ENCODE measurements at places on chromosomes 2 and 18.

DNA sequence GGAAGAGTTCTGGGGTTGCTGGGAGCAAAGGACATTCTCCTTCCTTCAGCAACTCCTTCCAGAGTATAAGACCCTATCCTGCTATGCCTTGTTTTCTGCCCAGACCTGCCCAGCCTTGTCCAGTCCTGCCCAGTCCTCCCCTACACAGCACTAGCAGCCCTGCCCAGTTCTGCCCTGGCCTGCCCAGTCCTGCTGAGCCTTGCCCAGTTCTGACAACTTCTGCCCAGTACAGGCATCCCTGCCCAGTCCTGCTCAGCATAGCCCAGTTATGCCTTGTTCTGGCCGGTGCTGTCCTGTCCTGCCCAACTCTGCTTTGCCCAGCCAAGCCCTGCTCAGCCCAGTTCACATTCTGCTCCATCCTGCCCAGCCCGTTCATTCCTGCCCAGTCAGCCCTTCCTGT lies 44.9 kb upstream of the ALK start:
- DNase-seq: no peak

- no peak for DNase-seq
Observed at GRCh38 chr2:236743039-236743920, 173.7 kb downstream of the ACKR3 start.

DNA sequence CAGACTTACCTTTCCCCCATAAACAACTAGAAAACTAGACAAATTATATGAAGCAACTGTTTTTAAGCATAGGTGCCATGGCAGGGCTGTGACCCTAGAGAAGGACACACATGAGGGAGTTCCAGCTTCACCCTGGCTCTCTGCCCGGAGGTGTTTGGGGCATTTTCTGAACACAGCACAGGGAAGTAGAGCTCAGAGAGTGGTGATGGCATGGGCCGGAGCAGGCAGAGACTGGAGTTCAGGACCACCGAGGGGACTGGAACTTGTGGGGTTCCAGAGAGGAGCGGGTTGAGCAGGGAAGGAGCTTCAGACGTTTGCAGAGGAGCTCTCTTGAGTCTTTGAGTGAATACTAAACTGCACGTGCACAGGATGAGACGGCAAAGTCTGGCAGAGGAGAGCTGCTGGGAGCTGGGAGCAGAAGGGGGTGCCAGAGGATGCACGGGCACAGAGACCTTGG lies 26.5 kb upstream of the KLF11 start:
- no peak for DNase-seq

GRCh38 chr2:211157211-211157610 lies 600.8 kb downstream of the CPS1 start:
- DNase-seq: no peak

DNA sequence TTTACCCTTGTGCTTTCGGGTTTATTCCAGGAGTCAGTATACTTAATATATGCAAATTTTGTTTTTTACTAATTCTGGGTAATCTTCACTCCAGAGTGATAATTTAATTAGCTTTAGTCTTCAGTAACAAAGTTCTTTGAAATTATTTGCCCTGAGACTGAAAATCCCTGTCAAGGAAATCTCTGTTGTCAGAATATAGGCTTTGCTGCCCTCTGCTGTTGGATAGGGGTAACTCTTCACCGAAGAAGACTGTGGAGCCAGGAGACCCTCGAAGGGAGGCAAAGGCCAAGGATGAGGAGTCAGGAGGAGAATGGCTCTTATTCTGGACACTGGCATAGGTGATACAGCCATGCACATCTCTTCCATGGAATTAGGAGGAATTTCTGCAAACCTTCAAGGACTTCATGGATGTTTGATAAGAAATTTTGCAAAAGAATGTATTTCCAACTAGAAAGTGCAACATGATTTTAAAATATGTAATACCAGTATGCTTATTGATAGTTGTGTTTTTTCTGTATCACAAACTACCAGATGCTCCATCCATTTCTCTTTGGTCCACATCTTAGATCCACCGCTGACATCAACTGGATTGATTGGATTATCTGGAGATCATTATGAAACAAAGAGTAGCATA lies 182.3 kb downstream of the RDH14 start:
- no peak for DNase-seq

GRCh38 chr18:45702708-45703265 lies 21.2 kb upstream of the SLC14A1 start:
- DNase-seq: no peak

DNA sequence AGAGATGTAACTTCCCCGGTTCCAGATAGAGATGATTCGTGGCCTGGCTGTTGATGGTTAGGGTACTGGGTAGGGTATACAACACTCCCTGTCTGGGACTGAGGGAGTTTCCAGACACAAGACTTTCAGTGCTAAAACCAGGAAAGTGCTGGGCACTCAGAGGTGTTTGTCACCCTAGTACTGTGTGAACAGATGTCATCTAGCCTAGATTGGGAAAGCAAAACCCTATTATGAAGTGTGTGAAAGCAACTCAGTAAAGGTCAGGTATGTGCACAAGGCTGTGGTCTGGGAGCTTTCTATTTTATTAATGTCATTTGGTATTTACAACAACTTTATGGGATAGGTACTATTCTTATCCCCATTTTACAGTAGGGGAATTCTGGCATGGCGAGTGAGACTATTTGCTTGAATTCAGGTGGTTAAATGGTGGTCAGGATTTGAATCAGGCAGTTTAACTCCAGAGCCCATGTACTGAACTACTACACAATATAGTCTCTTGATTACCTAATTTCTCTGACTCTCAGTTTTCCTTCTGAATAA lies 2.6 kb downstream of the BZW1 start:
- no peak for DNase-seq

DNA sequence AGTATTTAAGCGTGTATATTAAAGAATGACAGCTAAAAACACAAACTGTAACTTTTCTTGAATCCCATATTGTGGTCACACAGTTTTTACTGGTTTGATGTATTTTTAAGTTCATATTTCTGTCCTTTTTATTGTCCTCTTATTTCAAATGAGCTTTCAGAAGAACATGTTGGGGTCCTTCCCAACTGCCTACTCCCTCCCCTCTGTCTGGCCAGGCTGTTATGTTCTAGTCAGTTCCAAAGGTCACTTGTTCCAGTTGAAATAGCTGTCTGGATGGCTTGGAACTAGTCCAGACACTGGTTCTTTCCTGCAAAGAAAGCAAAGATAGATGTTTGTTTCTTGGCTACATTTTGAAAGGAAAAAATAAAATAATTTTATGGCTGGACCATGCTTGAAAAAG lies 306.9 kb downstream of the GULP1 start:
- DNase-seq: no peak

- DNase-seq: no peak
Observed at GRCh38 chr2:235468978-235469655, 24.7 kb upstream of the AGAP1 start.

- DNase-seq: no peak
Observed at GRCh38 chr2:88540346-88540745, 86.9 kb downstream of the EIF2AK3 start.

- no peak for DNase-seq
Observed at GRCh38 chr2:105959357-105959756, 214.6 kb downstream of the NCK2 start.

DNA sequence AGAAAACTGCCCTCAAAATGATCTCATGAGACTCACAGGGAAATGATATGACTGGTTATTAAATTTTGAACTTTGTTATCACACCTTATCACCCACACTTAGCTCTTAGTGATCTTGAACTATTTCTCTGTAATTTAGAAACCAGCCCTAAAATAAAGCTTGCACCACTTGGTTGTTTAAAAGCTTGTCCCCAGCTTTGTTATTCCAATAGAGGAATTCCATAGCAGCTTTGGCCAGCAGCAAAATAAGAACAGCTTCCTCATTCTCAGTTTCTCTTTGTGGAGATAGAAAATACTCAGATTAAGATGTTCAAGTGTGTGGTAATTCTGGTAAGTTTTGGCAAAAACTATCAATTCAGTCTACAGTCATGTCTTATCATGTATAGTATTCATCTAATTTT lies 54.4 kb upstream of the CCDC68 start:
- DNase-seq: no peak

DNA sequence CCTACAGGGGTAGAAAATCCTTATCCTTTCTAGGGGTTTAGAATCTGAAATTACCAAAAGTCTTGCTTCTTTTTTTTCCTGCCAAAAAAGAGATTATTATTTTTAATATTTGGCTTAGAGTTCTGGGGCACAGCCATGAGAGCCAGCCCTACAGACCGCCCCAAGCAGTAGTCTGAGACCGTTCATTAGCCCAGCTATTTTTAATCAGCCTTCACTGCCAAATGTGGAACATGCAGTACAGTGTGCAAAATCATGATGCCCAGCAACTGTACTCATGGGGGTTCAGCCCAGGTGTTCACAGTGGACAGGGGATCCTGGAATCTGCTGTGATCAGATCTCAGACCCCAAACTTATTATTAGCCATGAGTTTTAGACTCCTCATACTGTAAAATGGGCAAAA lies 60.4 kb downstream of the GRB14 start:
- DNase-seq: no peak

- no peak for DNase-seq
Observed at GRCh38 chr2:97713296-97714083, at the start of gene ZAP70. Gene ZAP70, plus strand, starts transcription at chr2:97713576. Its CDS starts 10,461 bp downstream, at chr2:97724037.

DNA sequence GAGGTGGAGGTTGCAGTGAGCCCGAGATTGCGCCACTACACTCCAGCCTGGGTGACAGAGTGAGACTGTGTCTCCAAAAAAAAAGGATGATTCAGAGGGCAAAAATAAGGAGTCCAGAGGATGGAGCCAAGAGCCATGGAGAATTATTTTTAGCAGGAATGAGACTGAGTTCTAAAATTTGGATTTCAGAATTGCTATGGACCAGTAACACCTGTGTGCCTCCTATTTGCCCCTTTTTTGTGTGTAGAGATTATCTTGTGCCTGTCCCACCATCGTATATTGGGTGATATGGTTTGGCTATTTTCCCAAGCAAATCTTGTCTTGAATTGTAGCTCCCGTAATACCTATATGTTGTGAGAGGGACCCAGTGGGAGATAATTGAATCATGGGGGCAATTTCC lies 16.4 kb upstream of the RGPD8 start:
- DNase-seq: no peak

DNA sequence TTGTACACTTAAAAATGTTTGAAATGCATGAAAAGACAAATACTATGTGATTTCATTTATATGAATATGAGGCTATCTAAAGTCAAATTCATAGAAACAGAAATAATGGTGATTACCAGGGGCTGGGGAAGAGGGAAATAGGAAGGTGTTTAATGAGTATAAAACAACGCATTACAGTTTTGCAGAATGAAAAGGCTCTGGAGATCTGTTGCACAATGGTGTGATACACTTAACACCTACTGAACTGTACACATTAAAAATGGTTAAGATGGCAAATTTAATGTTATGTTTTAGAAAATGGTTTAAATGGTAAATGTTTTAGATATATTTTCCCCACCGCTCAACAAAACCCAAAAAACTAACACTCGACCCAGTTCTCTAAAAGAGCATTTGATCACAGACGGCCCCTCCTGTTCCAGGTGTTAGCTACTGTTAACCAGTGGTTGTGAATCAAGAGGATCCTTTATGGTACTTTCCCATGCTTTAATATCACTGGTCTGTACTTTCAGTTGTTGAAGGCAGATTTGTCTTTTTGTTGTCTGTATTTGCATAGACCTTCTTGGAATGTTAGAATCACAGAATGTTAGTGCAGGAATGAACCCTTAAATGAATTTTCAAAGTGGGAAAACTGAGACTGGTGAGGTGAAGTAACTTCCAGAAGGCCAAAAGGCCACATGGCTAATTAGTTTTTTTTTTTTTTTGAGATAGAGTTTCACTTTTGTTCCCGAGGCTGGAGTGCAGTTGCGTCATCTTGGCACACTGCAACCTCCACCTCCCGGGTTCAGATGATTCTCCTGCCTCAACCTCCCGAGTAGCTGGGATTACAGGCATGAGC lies 10.2 kb downstream of the RAB10 start:
- DNase-seq: no peak

- DNase-seq: no peak
Observed at GRCh38 chr18:51226068-51226467, 28.6 kb upstream of the MEX3C start.

DNA sequence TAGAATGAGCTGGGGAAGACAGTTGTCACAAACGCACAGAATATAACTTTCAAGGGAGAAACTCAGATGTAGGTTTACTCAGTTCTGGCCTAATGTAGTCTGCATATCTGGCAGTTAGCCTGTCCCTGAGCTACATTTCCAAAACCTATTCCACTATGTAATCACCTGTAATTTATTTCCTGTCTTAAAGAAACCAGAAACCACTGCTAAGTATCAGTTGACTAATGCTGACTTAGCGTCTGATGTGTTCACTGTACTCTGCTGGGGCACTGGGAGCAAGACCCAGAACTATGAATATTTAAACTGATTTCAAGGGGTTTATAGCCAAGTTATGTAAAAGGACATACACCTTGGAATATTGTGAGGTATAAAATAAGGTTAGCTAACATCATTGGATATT lies 1995.2 kb upstream of the PIK3C3 start:
- no peak for DNase-seq

GRCh38 chr2:54906716-54907115 lies 143.5 kb downstream of the RTN4 start:
- DNase-seq: no peak

DNA sequence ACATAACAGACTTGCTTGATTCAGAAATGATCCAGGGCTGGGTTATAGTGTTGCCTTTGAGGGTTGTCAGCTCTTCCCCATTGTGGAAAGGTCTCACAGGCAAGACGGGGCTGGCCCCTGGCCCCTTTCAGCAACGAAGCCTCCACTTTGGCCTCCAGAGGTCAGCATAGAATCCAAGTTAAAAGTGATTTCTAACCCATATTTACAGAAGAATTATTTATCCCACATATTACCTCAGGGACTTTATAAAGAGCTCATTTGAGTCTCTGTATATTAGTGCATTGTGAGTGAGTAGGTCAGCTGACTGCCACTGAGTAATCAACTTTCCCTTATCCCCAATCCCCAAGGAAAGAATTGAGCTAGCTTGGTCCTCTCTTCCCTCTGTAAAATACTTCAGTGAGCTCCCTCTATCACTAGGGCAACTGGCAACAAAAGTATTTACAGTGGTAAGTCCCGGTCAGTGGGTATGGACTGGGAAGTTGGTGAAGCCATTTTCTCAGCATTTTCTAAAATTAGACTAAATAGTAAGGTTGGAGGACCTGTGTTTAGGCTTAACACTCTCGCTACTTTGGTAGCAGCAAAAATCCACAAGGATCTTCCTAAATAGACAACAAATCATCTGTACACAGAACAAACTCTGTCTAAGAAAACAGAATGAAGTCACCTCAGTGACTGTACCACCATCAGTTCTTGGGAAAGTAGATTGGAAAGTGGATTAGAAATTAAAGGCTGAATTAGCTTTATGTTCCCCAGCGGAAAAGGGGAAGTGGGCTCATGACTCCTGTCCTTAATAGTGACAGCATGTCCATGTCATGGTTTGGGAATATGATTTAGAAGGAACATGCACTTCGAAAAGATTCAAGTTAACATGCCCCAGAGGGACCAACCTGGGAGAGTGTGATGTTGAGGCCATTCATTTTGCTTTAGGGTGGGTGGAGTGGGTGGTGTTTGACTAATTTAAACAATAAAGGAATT lies 171.0 kb upstream of the SIX3 start:
- no peak for DNase-seq

- no peak for DNase-seq
Observed at GRCh38 chr2:76446872-76447271, 736.2 kb upstream of the GCFC2 start.
